ENCODE measurements at places on chromosomes 16 and 17. TPM values are rescaled to one million over a fixed set of nuclear protein-coding genes. Genes with fewer than 3 reads are reported as not detected.

- DNase-seq, result peak; percentile 32
These were observed 714 bp downstream of the ACSF3 start for GRCh38 chr16:89094252-89094879.

DNA sequence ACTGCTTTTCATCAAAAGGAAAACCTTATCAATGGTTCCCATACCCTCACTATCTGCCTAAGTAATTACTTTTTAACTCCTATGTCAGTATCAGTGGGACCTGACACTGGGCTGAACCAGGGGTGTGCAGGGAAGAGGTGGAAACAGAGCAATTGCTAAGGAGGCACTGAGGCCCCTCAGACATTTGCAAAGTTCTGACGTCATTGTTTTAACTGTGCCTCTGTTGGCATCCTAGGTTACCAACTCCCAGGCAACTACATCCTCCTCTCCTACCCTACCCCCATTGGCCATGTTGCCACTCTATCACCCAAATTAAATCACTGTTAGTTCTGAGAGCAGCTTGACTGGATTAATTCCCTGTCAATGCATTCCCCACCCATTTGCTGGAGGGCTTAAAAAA, 8.0 kb upstream of the WWOX start:
- no peak for DNase-seq

ASPA gene
- not detected for total RNA-seq

SNX11 gene
- total RNA-seq, result 10.7 TPM

GUCY2D gene
- total RNA-seq, result not detected

Data from lung microvascular endothelial cell (primary cell).